ENCODE measurements at places on chromosomes 13 and 19.

- no peak for DNase-seq
Measured at GRCh38 chr13:40381935-40382764, 284.3 kb downstream of the FOXO1 start.

GRCh38 chr19:8488365-8488764, 14.1 kb downstream of the PRAM1 start:
- DNase-seq: no peak

- no peak for DNase-seq
Measured at GRCh38 chr19:39417463-39418181, 5.2 kb downstream of the PLEKHG2 start.

DNA sequence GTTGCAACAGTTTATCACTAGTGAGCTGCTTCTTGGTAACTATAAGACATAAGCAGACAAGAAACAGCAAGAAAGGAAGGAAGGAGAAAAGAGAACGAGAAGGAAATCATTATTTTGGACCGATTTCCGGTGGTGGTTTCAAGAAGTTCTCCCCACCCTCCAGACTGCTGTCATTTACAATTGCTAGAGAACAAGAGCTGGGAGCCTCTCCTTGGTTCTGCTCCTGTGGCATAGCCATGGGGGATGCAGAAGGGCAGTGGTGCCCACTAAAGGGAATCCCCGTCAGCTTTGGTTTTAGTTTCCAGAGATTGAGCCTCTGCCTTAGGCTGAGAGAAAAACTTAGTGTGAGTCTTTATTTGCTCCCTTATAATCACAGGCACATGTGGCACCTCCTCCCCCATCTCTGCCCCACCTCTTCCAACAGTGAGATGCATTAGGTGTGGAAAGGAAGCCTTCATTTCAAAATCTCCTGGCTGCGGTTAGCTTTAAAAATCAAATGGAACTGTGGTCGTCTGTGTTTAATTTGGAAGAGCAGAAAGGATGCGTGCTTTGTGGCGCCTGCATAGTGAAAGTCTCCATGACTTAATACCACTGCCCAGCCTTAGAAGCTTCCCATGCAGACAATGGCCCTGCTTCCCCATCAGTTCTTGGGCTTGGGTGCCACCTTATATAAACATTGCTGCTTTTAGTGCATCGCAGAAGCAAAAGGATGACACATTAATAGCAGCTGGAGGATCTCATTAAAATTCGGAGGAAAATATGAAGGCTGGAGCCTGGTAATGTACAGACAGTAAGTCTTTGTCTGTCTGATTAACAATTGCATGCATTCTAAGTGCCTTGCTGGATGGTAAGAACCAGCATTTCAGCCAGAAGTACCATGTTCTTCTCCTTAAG, 25.0 kb downstream of the LRCH1 start:
- DNase-seq: no peak

- DNase-seq: no peak
Measured at GRCh38 chr19:7729831-7730285, 2.1 kb downstream of the CLEC4G start.

GRCh38 chr19:14530005-14530348, 583 bp downstream of the TECR start:
- no peak for DNase-seq

DNA sequence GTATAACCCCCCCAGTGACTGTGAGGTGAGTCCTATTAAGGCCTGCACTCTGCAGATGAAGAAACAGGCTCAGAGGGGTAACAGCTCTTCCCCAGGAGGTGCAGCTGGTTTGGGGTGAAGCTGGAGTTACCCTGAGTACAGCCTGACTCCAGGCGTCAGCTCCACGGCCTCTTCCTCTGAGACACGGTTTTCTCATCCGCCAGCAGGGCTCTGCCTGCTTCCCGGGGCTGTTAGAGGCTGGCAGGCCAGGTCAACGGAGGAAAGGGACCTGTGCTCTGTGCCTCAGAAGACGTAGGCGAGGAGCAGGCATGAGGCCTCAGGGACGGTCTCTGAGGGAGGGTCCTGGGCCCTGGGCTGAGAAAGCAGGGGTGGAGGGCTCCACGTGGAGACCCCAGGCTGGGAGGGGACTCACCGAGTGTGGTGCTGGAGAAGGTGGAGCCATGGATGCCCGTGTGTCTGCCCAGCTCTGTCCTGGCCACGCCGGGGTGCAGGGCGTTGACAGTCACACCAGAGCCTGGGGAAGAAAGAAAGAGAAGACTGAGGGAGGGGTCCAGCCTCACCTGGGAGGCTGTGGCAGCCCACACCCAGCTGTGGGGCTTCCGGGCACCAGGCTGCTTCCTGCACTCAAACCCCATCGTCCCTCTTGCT, 9.0 kb upstream of the GP6 start:
- DNase-seq: no peak

Measured in cortex of kidney (tissue), 1 donor.